GM10248 (cell line): ENCODE measurements at places on chromosomes 6 and 20.

- DNase-seq, result no peak
These were observed 441.7 kb upstream of the JARID2 start for GRCh38 chr6:14804001-14804784.

DNA sequence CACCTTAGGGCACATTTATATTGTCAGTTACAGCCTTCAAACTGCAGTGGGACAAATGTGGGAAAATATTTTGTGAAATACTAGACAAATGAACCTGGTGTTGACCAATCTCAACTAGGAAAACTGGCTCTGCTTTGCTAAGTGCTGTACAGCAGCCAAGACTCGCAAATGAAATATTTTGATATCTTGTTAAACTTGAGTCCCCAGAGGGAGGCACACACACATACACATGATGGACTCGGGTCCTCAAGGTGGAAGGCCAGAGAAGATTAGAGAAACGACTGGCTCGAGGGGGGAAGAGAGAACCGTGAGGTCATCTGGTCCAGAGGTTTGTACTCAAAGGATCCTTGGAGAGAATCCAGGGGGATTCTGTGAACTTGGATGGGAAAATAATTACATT, 67.3 kb upstream of the JAG1 start:
- DNase-seq, result no peak

GRCh38 chr20:59778615-59779200, 154.7 kb downstream of the SYCP2 start:
- no peak for DNase-seq

- DNase-seq, result no peak
These were observed 563.1 kb upstream of the JARID2 start for GRCh38 chr6:14682812-14683211.

DNA sequence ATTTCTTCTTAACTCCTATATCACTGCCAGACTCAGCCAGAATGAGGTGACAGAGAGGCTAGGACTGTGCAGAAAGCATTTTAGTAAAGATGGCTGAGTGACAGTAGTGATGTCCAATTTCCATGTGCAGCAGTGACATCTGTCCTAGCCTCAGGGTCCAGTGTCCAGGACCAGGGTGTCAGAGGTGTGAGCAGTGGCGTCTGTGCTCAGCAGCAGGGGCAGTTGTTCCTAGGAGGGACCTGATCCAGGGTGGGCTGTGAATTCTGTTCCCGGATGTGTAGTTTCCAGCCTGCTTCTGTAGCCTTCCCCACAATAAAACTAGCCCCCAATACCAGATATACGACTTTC, 6.0 kb downstream of the HLA-B start:
- no peak for DNase-seq

GRCh38 chr6:146805546-146806325, 207.0 kb downstream of the ADGB start:
- DNase-seq, result no peak

GRCh38 chr20:39108746-39109145, 146.6 kb downstream of the DHX35 start:
- DNase-seq, result no peak

DNA sequence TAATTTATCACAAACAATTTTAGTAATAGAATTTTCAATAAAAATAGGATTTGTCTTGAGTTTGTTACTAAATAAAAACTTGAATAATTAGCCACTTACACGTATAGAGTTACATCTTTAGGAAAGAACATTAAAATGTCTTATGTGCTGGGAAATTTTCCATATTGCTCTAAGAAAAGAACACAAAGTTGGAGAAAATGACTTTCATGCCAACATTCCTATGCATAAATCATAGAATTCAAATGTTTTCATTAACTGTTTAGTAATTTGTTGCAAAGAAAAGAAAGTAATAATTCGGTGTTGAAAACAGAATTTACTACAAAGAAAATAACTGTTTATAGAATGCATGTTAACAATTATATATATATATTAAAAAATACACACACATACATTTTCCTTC, 4.7 kb upstream of the TBC1D32 start:
- no peak for DNase-seq

DNA sequence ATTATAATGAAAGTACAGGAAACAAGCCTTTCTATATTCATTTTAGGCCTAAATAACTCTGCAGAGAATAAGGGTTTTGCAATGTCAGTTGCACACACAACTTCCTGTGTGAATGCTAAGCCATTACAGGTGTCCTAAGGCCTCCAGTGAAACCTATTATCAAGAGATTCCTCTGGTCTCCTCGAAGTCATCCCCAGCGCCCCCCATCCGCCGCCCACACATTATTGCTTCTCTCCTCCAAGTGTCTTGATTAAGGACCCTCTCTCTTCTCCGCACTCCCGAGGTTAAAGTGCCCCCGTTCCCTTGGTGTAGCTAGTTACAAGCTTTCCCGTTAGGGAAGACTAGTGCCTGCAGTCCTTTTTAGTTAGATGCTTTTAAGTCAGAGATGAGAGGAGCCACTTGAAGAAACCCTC, 1.3 kb downstream of the HIVEP2 start:
- no peak for DNase-seq

DNA sequence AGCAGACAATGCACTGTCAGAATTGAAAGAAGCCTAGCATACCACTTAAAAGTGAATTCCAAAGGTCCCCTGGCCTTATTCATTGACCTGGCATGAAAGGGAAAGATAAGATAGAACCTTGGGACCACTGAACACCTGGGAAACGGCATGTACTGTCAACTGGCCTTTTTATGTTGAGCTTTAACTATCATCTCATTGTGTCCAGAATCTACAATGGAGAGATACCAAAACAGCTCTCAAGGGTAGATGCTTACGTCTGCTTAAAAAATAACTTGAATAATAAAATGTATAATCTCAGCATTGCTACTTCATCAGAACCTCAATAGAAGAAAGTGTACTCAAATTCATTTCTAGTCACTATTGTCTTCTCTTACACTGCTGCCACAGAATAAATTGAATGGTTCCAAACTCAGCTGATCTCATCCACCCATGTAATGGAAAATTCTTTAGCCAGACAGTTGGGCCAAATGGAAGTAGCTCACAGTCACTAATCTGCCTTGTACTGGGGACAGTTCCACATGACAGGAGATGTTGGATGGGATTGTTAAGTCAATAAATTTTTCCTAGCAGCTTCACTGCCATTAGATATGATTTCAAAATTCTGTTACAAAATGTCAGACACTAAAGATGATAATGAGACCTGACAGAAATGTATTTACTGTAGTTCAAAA, 93.8 kb downstream of the MLIP start:
- DNase-seq, result no peak

DNA sequence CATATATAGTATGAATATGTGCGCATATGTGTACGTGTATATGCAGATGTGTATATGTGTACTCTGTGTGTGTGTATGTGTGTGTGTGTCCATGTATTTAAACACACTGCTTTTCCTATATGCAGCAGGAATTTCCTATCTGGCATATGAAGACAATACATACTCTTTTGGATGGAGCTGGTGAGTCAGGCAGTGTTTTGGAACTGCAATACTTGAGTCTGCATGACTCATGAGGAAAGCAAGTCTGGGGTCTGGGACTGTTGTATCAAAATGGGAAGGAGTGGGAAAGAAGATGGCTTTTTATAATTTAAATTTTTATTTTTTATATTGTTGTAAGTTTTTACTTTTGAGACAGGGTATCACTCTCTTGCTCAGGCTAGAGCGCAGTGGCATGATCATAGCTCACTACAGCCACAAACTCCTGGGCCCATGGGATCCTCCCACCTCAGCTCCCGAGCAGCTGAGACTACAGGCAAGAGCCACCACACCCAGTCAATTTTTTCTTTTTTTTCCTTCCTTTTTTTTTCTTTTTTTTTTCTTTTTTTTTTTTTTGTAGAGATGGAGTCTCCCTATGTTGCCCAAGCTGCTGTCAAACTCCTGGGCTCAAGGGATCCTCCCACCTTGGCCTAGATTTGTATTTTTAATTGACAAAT, 72.2 kb downstream of the ATXN1 start:
- DNase-seq, result no peak

- DNase-seq, result no peak
These were observed 47.3 kb downstream of the L3MBTL3 start for GRCh38 chr6:130065609-130066156.

- no peak for DNase-seq
These were observed 86.4 kb upstream of the POU3F2 start for GRCh38 chr6:98747960-98748359.

DNA sequence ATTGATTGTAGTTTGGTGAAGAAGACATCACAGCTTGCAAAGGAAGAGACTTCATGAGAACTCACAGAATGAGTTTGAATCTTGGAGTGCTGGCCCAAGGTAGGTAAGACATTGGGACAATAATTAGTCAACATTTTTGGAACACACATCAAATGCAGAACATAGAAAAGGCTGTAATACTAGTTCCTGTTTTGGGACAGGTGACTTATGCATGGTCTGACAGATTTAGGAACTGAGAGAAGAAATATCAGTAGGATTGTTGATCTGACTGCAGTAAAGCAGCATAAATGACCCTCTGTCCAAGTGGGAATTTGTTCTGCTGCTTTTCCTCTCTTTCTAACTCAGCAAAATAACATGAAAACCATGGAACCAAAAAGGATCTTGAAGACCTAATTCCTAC, 102.3 kb upstream of the MAP3K7 start:
- DNase-seq, result no peak
